MG63 (cell line): ENCODE measurements at places on chromosomes 7 and 10. TPM values are rescaled to one million over a fixed set of nuclear protein-coding genes. Genes with fewer than 3 reads are reported as not detected.

Gene POT1
- 10.5 and 47.3 TPM in 2 replicates for total RNA-seq

Gene TPST1
- 26.0 and 30.1 TPM in 2 replicates for total RNA-seq

Gene STEAP1B
- 18.2 and 18.7 TPM in 2 replicates for total RNA-seq

Gene OPALIN
- not detected in 2 replicates for total RNA-seq

Gene AKR1C8
- total RNA-seq = not detected in 2 replicates

Gene FKBP6
- not detected in 2 replicates for total RNA-seq

Gene CTNNA3
- 1.1 TPM in 1 of 2 replicates, not detected in the other for total RNA-seq

Gene TMEM225B
- total RNA-seq = not detected in 2 replicates

Gene NRF1
- total RNA-seq = 8.1 and 14.2 TPM in 2 replicates

Gene TRPV5
- total RNA-seq = not detected in 2 replicates

Gene GIMAP1
- not detected in 2 replicates for total RNA-seq

Gene SSC4D
- not detected in 2 replicates for total RNA-seq

Gene AGR2
- total RNA-seq = not detected in 2 replicates

Gene AMPH
- 1.6 and 2.0 TPM in 2 replicates for total RNA-seq

Gene CALML5
- total RNA-seq = not detected in 2 replicates

Gene ADK
- total RNA-seq = 18.1 and 26.5 TPM in 2 replicates

Gene HKDC1
- 0.20 TPM in 1 of 2 replicates, not detected in the other for total RNA-seq

Gene ENTPD1
- total RNA-seq = not detected in 2 replicates

Gene COX15
- total RNA-seq = 20.6 and 27.4 TPM in 2 replicates

Gene ELN
- total RNA-seq = not detected in 2 replicates
